Endothelial cell (in vitro differentiated cells): ENCODE measurements at places on chromosomes 2 and 18.
A peak's percentile ranks its signal among the peaks of the same experiment; 100 is the strongest.

DNA sequence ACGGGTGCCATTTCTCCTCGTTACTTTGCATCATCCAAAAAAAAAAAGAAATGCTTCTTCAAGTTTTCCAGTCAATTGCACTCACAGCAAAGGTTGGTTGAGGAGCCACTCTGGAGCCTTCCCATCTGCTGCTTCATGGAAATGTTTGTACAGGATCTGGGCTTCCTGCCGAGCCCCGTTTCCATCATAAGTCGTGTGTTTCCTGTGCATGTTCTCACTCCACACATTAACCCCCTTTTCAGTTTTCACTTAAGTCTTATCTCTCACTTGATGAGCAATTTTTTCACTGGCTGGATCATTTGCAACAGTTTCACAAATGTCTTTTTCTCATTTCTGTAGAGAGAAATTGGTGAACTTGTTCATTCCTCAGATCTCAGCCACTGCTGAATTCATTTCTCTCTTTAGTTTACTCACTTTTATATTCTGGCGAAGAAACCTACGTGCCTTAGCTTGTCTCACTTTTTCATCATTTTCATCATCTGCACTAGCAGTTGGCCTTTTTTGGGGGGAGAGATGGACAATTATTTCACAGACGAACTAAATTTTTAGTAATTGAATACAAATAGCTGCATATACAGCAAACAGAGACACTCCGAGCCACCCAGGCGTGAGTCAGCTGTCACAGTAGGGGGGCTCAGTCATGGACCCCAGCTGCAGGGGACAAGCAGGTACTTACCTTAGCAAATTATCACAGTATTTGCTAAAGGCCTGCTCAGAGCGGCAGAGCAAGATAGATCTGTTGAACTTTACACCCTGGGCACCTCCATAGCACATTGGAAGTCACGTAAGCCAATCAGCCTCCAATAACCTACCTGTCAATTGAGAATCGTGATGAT, 750.8 kb upstream of the ID2 start:
- no peak for DNase-seq
- no peaks in the 10 kb centered on the region for H3K36me3 ChIP-seq
- H3K4me1 ChIP-seq = no peaks in the 10 kb centered on the region

- H3K27ac ChIP-seq = no peak overlapping the region
- H3K36me3 ChIP-seq = no peaks in the 10 kb centered on the region
- no peaks in the 10 kb centered on the region for H3K4me1 ChIP-seq
- H3K27me3 ChIP-seq = no peaks in the 10 kb centered on the region
These were observed 107.8 kb downstream of the LYPD1 start for GRCh38 chr2:132562245-132562644.

GRCh38 chr2:120436885-120437603, 91.1 kb downstream of the INHBB start:
- peak overlapping the region; percentile 69 for H3K4me3 ChIP-seq
- no peaks in the 10 kb centered on the region for H3K4me1 ChIP-seq
- peaks cover 5% of the 10 kb centered on the region for H3K36me3 ChIP-seq
- peak overlapping the region; percentile 31 for H3K27ac ChIP-seq

DNA sequence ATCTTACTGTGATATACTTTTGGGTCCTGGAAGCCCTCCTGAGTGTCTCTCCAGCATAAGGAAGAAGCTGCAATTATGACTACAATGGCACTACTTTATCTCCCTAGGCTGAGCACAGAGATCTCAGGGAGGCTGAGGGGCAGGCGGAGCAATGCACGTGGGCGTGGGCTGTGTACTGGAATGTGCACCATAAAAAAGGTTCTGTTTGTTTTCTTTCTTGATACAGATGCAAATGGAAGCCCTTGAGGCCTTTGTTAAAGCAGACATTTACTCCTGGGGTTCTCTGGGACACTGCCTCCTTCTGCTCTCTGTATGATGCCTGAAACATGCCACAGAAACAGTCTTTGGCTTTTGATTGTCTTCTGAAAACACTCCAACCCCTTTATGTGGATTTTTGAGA, 79.1 kb upstream of the DLX2 start:
- no peaks in the 10 kb centered on the region for H3K36me3 ChIP-seq
- no peak overlapping the region for H3K27ac ChIP-seq
- DNase-seq = no peak
- no peaks in the 10 kb centered on the region for H3K27me3 ChIP-seq

DNA sequence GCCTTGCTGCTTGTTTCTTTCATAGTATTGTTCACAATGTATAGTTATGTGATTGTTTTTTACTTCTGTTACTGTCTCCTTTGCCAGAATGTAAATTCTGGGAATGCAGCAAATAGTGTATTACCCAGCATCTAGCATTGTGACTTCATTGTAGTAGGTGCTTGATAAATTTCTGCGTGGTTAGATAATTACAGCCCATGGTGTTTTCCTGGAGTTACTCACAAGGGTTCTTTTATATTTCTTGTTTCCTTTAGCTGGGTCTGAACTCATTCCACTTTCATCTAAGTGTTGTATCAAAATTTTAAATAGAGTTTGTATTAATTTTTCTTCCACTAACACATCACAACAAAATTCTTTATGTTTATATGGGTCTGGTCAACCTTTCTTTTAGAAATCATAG, 132.6 kb downstream of the MAP4K4 start:
- DNase-seq = no peak
- H3K4me3 ChIP-seq = no peak overlapping the region
- peaks cover 13% of the 10 kb centered on the region for H3K4me1 ChIP-seq
- peaks cover 48% of the 10 kb centered on the region for H3K36me3 ChIP-seq
- H3K27me3 ChIP-seq = peaks cover 7% of the 10 kb centered on the region

DNA sequence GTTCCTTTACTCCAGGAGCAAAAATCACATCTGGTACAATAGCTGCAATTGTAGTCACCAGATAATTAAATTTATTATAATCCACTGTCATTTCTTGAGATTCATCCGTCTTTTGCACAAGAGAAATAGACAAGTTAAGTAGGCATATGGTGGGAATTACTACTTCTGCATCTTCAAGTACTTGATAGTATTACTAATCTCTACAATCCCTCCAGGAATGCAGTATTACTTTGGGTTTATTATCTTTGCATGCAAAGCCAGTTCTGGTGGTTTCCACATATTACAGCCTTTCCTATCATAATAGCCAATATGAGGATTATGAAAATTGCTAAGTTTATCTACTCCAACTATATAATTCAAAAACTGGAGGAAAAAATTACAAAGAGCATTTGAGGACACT, 254.1 kb downstream of the IKZF2 start:
- no peak for DNase-seq
- no peaks in the 10 kb centered on the region for H3K36me3 ChIP-seq
- H3K27ac ChIP-seq = no peak overlapping the region
- no peaks in the 10 kb centered on the region for H3K27me3 ChIP-seq
- no peak overlapping the region for H3K4me3 ChIP-seq

DNA sequence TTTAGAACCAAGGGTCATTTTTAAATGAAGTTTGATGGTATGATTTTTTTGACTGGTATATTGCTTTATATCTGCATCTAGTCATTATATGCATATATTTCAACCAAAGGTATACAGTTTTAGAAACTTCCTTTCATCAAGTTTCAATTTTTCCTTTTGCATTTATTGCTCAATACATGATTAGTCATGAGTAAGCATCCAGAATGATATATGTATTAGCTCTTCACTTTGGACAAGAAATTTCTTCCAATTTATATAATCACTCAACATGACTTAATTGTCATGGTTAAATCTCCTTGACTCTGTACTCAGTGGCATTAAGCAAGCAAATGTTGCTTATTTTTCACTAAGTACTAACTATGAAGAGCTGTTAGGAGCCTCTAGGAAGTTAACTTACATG, 123.6 kb downstream of the PLCL1 start:
- peaks cover 8% of the 10 kb centered on the region for H3K36me3 ChIP-seq
- peak overlapping the region; percentile 96 for H3K27ac ChIP-seq
- DNase-seq = no peak
- peaks cover 43% of the 10 kb centered on the region for H3K4me1 ChIP-seq

DNA sequence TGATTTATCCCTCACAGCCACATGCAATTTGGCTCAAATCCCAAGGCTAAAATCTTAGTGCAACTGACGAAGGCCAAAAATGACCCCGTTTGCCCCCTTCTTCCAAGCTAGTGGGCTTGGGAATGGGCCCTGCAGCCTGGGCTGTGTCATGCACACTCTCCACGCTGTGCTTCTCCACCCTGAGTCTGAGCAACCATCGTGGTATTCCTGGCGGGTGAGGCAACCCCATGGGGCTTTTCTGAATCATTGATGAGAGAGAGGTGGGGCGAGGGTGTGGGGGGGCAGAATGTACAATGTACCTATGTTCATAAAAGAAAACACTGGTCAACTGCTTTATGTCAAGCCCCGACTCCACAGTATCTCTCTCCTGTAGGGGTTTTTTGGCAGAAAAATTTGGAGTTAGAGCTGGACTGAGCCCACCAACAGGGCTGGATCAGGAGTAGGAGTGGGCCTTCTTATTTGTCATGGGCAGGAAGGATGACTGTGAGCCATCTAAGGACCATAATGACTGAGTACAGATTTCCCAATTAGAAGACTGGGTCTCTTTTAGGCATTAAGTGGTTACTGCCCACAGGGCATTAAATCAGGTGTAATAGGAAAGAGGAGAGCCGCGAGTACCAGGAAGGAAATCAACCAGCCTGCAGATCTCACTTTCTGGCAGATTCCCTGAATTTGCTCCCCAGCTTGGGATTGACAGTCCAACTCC, 8.9 kb downstream of the SULT1C2 start:
- H3K4me3 ChIP-seq = no peak overlapping the region
- peaks cover 8% of the 10 kb centered on the region for H3K36me3 ChIP-seq
- H3K4me1 ChIP-seq = peaks cover 8% of the 10 kb centered on the region
- DNase-seq = no peak

DNA sequence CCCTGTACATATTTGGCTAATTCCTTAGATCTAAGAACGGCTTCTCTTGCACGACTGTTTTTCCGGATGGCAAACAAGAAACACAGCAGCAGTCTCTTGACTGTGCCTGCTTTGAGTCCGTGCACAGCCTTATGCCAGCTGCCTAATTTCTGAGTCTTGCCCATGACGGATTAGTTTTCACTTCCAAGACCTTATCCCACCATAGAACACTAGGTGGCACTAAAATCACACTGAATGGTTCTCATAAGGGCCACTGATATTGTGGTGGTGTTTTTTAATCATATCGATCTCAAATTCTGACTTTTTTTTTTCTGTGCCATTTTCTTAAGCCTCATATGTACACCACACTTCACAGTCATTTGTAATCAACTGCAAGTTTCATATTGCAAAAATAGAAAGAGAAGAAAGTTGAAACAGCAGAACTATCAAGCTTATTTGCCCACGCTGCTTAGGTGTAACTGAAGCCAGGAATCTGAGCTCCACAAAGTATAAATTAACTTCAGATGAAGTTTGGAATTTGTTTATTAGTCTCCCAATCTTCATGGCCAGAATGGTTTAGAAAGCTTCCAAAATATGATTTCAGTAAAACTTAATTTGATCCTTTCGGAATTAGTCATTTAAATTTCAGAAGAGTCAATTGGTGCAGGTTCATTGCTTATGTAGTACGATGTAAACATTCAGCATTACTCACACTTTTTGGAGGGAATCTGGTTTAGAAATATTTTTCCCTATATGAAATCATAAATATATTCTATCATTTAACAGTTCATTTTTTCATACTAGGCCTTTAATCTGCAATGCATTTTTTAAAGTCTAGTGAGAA, 45.5 kb upstream of the SCN7A start:
- peaks cover 12% of the 10 kb centered on the region for H3K4me1 ChIP-seq
- no peak overlapping the region for H3K27ac ChIP-seq
- DNase-seq = peak; percentile 65

DNA sequence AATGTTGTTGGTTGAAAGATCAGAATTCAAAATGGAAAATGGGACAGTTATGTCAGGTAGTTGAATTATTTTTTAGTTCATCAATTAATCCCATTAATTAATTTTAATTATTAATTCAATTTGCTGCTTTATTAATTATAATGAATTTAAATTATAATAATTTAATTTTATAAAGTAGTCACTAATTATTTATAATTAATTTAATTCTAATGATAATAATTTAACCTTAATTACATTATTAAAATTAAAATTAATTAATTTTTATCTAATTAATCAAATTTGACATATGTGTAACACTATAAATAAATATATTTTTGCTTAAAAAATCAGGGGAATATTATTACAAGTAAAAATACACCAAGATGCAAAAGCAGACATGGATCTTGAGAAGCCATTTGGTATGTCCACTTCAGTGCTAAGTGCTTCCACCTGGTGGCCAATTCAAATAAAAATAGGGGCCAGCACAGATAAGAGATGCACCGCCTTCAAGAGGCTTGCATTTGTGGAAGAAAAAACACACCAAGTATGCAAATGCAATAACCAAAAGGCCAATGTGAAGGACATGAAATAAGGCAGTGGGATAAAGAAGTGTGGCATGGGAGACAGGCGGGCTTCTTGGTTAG, 73.2 kb downstream of the MBP start:
- DNase-seq = peak; percentile 59
- H3K36me3 ChIP-seq = no peaks in the 10 kb centered on the region
- peaks cover 27% of the 10 kb centered on the region for H3K4me1 ChIP-seq
- H3K27me3 ChIP-seq = peaks cover 13% of the 10 kb centered on the region

GRCh38 chr2:96760986-96761832, 507 bp downstream of the CNNM4 start:
- H3K4me1 ChIP-seq = peaks cover 15% of the 10 kb centered on the region
- peaks cover 3% of the 10 kb centered on the region for H3K27me3 ChIP-seq
- H3K36me3 ChIP-seq = no peaks in the 10 kb centered on the region
- peak overlapping the region; percentile 91 for H3K4me3 ChIP-seq
- no peak for DNase-seq

DNA sequence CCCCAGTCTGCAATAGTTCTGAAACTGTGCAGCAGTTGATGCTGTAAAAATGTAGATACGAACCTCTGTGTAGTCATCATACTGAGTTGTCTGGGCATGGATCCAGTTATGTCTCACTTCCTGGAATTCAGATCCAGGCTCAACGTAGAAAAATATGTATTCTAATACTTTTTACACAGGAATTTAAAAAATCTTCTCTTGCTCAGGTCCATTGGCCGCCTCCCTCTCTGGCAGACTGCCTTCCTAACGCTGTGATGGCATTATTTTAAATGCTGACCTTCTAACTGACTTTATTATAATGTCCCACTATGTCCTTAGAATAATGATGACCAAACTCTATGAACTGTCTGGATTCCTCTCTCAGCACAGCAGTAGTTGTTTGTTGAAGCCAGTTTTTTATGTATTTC, 119.6 kb downstream of the FEZ2 start:
- peak overlapping the region; percentile 28 for H3K4me3 ChIP-seq
- H3K36me3 ChIP-seq = peaks cover 88% of the 10 kb centered on the region
- no peak overlapping the region for H3K27ac ChIP-seq
